ENCODE measurements at places on chromosomes 7 and 10.

DNA sequence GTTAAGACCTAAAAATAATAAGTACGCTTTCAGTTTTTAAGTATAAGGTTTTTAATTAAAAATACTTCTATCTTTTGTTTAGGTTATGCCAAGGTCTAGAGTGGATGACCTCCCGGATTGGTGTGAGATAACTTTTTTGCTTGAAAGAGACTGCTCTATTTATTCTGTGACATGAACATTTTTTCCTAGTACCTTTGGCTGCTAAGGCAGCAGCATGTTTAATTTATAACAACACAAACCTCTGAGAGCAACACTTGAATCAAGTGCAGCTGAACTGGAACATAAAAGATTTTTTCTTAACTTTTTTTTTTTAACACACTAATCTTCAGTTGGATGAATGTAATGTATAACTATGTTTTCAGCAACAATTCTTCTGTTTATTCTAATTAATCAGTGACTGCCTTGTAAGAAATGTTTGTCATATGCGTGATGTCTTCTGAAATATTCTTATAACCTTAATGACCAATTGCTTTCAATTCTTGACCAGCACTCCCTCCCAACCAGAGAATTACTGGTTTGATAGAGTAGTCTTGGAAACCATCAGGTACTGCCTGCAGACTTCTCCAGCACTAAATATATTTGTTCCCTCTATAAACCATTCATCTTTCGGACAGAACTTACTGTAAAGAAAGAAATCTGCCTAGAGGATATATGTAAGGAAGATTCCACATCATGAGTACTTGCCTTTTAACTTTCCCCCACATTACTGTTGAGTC, 16.0 kb downstream of the ARL5B start:
- DNase-seq = no peak

- DNase-seq = no peak
Measured at GRCh38 chr7:149622444-149623210, 125.0 kb upstream of the ZNF746 start.

- no peak for DNase-seq
Measured at GRCh38 chr7:110373416-110373815, 717.5 kb upstream of the LRRN3 start.

GRCh38 chr7:88132725-88133124, 87.1 kb downstream of the SRI start:
- DNase-seq = no peak

GRCh38 chr7:51620706-51621105, 304.1 kb upstream of the COBL start:
- DNase-seq = no peak

GRCh38 chr10:87882555-87883294, 19.3 kb downstream of the PTEN start:
- DNase-seq = no peak

- no peak for DNase-seq
Measured at GRCh38 chr7:86301301-86301700, 342.4 kb upstream of the GRM3 start.

DNA sequence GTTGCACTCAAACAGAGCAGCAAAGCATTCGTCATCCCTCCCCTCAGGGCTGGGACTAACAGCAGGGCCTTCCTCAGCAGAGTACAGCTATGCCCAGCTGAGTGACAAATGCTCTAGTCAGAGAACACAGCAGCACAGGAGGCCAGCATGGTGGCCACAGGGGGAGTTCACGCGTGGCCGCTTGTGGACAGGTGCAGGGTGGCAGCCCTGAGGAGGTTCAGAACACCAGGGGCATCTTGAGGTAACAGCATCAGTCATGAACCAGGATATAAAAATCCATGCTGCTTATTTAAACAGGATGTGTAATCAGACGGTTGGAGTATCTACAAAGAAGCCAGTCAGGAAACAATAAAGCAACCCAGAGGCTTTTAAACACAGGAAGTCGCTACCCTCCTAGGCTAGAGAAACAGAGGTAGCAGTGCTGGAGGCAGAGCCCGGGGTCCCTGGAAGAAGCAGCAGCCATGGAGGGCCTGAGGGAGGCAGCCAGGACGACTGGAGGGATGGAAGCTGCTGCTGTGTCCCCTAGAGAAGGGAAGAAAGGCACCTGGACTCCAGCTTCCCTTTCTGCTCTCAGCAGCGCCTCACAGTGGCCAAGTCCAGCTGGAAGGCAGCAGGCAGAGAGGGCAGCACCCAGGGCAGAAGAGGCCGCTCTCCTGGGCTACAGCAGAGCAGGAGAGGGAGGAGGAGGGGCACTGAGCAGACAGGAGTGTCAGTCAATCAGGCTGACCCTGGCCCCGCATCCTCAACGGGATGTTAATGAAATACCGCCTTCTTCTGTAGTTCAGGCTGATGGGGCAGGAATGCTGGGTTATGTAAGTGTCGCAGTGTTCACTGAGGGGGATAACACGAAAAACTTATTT, 70.8 kb upstream of the UCN3 start:
- DNase-seq = no peak

GRCh38 chr10:341081-341740, 206.0 kb downstream of the ZMYND11 start:
- DNase-seq = no peak

DNA sequence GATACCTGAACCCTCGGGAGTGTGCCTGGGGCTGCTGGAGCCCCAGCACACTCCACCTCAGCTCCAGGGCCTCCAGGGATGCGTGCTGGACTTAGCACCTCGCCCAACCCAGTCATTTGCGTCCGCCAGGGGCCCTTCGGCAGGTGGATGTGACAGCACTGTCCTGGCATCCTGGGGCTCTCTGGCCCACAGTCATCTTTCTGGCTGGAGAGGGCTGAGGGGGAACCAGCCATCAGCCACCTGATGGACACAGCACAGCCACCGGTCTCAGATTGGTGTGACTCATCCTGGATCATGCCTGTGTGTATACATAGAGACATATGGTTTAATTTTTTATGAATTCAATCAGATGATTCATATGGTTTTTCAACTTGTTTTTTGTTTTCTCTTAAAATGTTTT, 11.1 kb downstream of the ZNF775 start:
- no peak for DNase-seq

Measured in cerebellar nuclear complex (tissue), 1 donor.